ENCODE measurements at places on chromosomes 13 and 19. TPM values are rescaled to one million over a fixed set of nuclear protein-coding genes. Genes with fewer than 3 reads are reported as not detected.

ZNF699 gene
- 0.57 TPM for polyA plus RNA-seq

DACH1 gene
- polyA plus RNA-seq, result 0.16 TPM

IRGC gene
- not detected for polyA plus RNA-seq

MYO16 gene
- 0.06 TPM for polyA plus RNA-seq

NCR1 gene
- not detected for polyA plus RNA-seq

ZNF253 gene
- polyA plus RNA-seq, result 1.5 TPM

LRRC63 gene
- polyA plus RNA-seq, result not detected

MBD3L3 gene
- not detected for polyA plus RNA-seq

NCAN gene
- polyA plus RNA-seq, result 0.01 TPM

TNFSF9 gene
- 8.2 TPM for polyA plus RNA-seq

SHC2 gene
- polyA plus RNA-seq, result 3.0 TPM

GPR12 gene
- polyA plus RNA-seq, result 0.01 TPM

URI1 gene
- polyA plus RNA-seq, result 25.8 TPM

CD22 gene
- 0.71 TPM for polyA plus RNA-seq

PSG5 gene
- polyA plus RNA-seq, result not detected

C5AR2 gene
- polyA plus RNA-seq, result 0.12 TPM

ETV2 gene
- polyA plus RNA-seq, result 3.4 TPM

SLITRK5 gene
- polyA plus RNA-seq, result 0.02 TPM

CGB7 gene
- 3.5 TPM for polyA plus RNA-seq

KLK12 gene
- 12.4 TPM for polyA plus RNA-seq

GADD45B gene
- 37.6 TPM for polyA plus RNA-seq

SCGB2B2 gene
- 0.04 TPM for polyA plus RNA-seq

LACC1 gene
- polyA plus RNA-seq, result 5.0 TPM

PLEKHF1 gene
- 33.6 TPM for polyA plus RNA-seq

CLEC17A gene
- polyA plus RNA-seq, result 0.01 TPM

KRTDAP gene
- 238 TPM for polyA plus RNA-seq

RNF225 gene
- polyA plus RNA-seq, result 1.6 TPM

PRX gene
- 1.0 TPM for polyA plus RNA-seq

ZNF135 gene
- 1.6 TPM for polyA plus RNA-seq

HSD17B14 gene
- polyA plus RNA-seq, result 3.4 TPM

F10 gene
- polyA plus RNA-seq, result 4.5 TPM

ATP8B3 gene
- 1.2 TPM for polyA plus RNA-seq

PRRG2 gene
- 12.7 TPM for polyA plus RNA-seq

ZNF547 gene
- polyA plus RNA-seq, result 1.3 TPM

ADM5 gene
- 2.0 TPM for polyA plus RNA-seq

INSR gene
- polyA plus RNA-seq, result 3.3 TPM

ZGLP1 gene
- 8.2 TPM for polyA plus RNA-seq

SRRM5 gene
- polyA plus RNA-seq, result 0.14 TPM

USHBP1 gene
- polyA plus RNA-seq, result 1.5 TPM

CLEC4M gene
- not detected for polyA plus RNA-seq

TUBA3C gene
- polyA plus RNA-seq, result not detected

STK24 gene
- polyA plus RNA-seq, result 122 TPM

PSG11 gene
- not detected for polyA plus RNA-seq

SLC25A42 gene
- polyA plus RNA-seq, result 4.1 TPM

SARS2 gene
- polyA plus RNA-seq, result 27.4 TPM

HIPK4 gene
- 0.04 TPM for polyA plus RNA-seq

TMEM150B gene
- polyA plus RNA-seq, result 0.12 TPM

FFAR3 gene
- polyA plus RNA-seq, result not detected

SERPINE3 gene
- not detected for polyA plus RNA-seq

SSC5D gene
- polyA plus RNA-seq, result 0.92 TPM

CD70 gene
- 0.26 TPM for polyA plus RNA-seq

SOHLH2 gene
- polyA plus RNA-seq, result 0.04 TPM

ANKRD27 gene
- polyA plus RNA-seq, result 10.9 TPM

RNF17 gene
- polyA plus RNA-seq, result not detected

WDR87 gene
- polyA plus RNA-seq, result not detected

ZNF726 gene
- polyA plus RNA-seq, result 2.0 TPM

CEACAM4 gene
- 0.58 TPM for polyA plus RNA-seq

All from esophagus (tissue), 2 donors.